ENCODE measurements at places on chromosomes 16 and 17.

GRCh38 chr16:68116256-68116867 lies 31.2 kb downstream of the NFATC3 start:
- DNase-seq = no peak

- DNase-seq = no peak
Observed at GRCh38 chr17:29722411-29723198, 99.9 kb upstream of the CORO6 start.

DNA sequence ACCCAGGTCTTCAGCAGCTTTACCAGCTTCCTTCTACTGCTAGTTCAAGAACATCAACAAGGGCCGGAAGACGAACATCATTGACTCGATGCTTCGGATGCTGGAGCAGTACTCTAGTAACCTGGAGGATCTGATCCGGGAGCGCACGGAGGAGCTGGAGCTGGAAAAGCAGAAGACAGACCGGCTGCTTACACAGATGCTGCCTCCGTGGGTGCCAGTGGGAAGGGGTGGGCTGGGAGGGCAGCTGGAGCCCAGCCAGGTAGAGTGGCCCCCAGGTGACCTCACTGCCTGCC lies 12.1 kb downstream of the GUCY2D start:
- DNase-seq = no peak

DNA sequence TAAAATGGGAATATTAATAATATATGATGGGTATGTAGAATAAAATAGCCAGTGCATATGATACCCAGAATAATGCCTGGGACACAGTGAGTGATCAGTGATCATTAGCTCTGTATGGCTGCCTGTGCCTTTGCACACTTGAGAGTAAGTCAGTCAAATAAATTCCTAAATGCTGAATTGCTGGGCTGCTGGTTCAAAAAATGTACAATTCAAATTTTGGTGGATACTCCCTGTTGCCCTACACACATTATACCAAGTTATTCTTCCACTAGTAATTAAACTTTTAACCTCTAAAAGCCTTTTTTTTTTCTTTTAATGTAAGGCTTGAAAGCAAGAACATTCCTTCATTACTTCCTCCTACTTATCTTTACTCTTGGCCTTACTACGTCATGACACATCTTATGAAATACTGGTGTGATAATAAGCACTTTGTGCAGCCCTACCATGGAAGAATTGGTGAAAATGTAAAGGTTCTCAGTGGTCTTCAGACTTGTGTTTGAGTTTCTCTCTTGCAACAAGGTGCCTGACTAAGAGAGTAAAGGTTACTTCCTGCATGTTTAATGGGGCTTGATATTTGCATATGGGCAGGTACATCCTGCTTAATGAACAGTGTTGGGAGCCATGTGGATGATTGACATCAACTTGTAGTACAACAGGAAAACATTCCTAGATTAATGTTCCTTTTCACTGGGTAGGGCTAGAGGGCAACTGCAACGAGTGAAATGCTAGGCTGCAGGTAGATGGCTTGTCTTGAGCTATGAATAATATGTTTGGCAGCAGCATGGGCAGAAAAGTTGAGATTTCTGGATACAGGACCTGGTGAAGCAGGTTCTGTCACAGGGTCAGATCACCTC lies 84.3 kb downstream of the PRKCA start:
- no peak for DNase-seq

DNA sequence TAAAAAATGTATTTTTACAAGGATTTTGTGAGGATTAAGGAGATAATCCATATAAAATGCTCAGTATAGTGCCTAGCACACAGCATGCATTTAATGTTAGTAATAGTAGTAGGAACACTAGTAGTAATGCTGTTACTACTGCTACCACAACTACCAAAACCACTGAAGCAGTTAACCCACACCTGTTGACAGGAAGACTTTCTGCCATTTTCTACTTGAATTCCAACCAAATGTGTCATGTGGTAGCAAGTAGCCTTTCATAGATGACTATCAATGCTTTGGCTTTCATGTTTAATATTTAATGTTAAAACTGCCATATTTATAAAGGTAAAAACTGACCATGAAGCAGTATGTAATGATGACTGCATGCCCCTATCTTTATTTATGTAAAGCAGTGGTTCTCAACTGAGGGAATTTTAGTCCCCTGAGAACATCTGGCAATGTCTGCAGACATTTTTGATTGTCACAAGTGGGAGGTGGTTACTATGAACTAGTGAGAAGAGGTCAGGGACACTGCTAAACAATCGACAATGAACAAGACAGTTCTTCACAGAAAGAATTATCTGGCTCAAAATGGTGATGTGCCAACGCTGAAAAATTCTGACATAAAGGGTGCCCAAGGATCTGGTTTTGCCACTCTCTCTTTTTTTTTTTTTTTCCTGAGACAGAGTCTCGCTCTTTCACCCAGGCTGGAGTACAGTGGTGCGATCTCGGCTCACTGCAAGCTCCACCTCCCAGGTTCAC lies 89.4 kb downstream of the ITFG1 start:
- no peak for DNase-seq
